ENCODE measurements at places on chromosomes 12 and 14.

GRCh38 chr12:117699575-117699974, 269.2 kb downstream of the KSR2 start:
- no peak for DNase-seq

- DNase-seq: no peak
Observed at GRCh38 chr12:78398750-78399149, 465.8 kb upstream of the SYT1 start.

GRCh38 chr12:27545665-27546064, 21.7 kb downstream of the PPFIBP1 start:
- DNase-seq: no peak

GRCh38 chr12:132171293-132171967, 27.2 kb downstream of the NOC4L start:
- no peak for DNase-seq

Measured in HT-29 (cell line).